ENCODE measurements at places on chromosomes 3 and 15. TPM values are rescaled to one million over a fixed set of nuclear protein-coding genes. Genes with fewer than 3 reads are reported as not detected.

ZKSCAN7 gene
- total RNA-seq: 1.8 TPM

ZPLD1 gene
- not detected for total RNA-seq

TRH gene
- total RNA-seq: not detected

CLEC3B gene
- not detected for total RNA-seq

GOLGA8J gene
- not detected for total RNA-seq

LCTL gene
- total RNA-seq: not detected

NPAP1 gene
- not detected for total RNA-seq

ADAM10 gene
- total RNA-seq: 130 TPM

ASB14 gene
- total RNA-seq: not detected

MCCC1 gene
- 17.3 TPM for total RNA-seq
